Vagina (tissue), 2 donors: ENCODE measurements at places on chromosomes 6 and 20.

DNA sequence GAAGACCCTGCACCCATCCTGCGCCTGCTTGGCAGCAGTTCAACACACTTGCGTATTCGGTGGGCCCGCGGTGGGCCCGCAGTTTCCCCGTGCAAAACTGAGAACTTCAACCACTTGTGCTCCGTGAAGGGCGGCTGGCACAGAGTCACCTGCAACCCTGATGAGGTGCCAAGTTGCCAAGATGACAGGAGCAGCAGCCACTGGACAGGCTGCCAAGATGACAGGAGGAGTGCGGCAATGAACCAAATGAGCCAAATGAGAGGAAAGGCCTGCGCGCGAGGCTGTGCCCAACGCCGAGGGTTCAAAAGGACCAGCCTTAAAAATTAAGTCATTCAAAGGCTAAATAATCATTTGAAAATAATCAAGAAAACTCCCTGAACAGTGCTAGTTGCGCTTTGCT, 20.1 kb downstream of the DIDO1 start:
- no peaks in the 10 kb centered on the region for H3K4me1 ChIP-seq
- H3K27ac ChIP-seq, result no peak overlapping the region
- no peaks in the 10 kb centered on the region for H3K27me3 ChIP-seq
- no peak for DNase-seq
- H3K4me3 ChIP-seq, result no peak overlapping the region

DNA sequence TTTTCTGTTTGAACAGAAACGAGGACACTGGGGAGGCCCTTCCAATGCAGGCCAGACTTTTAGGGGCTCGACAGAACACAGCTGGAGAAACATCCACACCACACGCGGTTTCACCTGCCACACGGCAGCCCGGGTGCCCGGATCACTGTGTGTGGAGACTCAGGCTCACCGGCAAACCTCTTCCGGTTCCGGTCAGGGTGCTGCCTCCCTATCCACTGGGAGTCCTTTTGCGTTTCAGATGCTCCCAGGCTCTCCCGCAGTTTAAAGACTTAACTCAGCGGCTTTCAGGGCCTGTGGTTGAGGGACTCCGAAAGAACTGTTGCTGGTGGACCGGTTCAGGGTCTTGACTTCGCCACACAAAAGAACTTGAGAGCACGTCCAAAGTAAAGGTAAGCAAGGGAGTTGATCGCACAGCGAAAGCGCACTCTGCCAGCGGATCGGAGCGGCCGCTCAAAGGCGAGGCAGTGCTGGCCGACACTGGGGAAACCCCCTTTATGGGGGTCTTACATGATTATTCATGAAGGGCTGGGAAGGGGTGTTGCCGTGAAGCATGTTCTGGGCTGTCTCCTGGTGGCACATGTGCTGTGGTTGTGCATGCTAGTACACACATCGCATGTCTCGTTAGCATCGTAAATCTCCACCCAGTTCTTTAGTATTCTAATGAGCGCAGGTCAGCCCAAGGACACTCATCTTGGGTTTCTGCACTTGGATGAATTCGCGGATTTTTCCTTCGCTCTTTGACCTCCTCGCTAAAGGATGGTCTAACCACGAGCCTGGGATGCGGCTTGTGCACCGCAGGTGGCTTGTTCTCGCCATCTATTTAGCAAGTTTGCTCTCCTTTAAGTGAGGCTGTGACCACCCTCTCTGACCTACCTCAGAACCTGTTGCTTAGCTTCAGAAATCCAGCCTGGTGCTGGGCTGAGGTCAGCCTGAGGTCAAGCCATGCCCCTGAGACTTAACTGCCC, 180.3 kb downstream of the CDH26 start:
- H3K27ac ChIP-seq, result no peak overlapping the region
- H3K36me3 ChIP-seq, result no peaks in the 10 kb centered on the region
- H3K4me1 ChIP-seq, result no peaks in the 10 kb centered on the region
- no peak for DNase-seq
- H3K4me3 ChIP-seq, result no peak overlapping the region

GRCh38 chr6:34595332-34596184, 39.4 kb upstream of the SPDEF start:
- H3K4me3 ChIP-seq, result no peak overlapping the region
- H3K4me1 ChIP-seq, result peaks cover 57% of the 10 kb centered on the region
- DNase-seq, result no peak
- H3K27me3 ChIP-seq, result no peaks in the 10 kb centered on the region
- no peak overlapping the region for H3K27ac ChIP-seq

- peaks cover 45% of the 10 kb centered on the region for H3K4me1 ChIP-seq
- H3K4me3 ChIP-seq, result no peak overlapping the region
- no peaks in the 10 kb centered on the region for H3K36me3 ChIP-seq
- H3K27ac ChIP-seq, result no peak overlapping the region
Measured at GRCh38 chr6:35370124-35370741, 27.9 kb downstream of the PPARD start.

DNA sequence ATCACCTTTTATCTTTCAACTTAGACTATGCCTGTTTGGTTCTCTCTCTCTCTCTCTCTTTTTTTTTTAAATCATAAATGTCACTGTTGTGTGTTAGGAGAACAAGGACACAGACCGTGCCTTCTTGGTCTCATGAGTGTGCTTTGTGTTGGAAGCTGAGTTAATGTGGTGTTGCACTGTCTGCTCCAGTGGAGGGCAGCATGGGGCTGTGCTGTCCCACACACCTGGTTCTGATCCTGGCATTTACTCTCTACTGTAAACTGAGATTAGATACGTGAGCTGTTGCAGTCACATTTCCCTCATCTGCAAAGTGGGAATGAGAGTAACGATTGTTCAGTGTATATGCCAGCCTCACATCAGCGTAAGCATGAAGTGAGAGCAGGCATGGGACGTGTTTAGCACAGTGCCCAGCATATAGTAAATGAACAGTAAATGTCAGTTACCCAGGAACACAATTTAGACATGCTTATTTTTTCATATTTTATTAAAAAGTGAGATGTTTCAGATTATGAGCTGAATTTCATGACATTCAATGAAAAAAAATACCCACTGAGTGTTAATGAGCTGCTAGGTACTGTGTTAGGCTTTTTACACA, 161.1 kb downstream of the FARS2 start:
- no peak overlapping the region for H3K4me3 ChIP-seq
- H3K27ac ChIP-seq, result no peak overlapping the region
- no peaks in the 10 kb centered on the region for H3K27me3 ChIP-seq
- H3K4me1 ChIP-seq, result no peaks in the 10 kb centered on the region

- H3K27me3 ChIP-seq, result no peaks in the 10 kb centered on the region
- no peak overlapping the region for H3K27ac ChIP-seq
- no peak for DNase-seq
- H3K36me3 ChIP-seq, result no peaks in the 10 kb centered on the region
- peaks cover 3% of the 10 kb centered on the region for H3K4me1 ChIP-seq
- H3K4me3 ChIP-seq, result no peak overlapping the region
Measured at GRCh38 chr6:41022294-41022693, 16.7 kb downstream of the UNC5CL start.

DNA sequence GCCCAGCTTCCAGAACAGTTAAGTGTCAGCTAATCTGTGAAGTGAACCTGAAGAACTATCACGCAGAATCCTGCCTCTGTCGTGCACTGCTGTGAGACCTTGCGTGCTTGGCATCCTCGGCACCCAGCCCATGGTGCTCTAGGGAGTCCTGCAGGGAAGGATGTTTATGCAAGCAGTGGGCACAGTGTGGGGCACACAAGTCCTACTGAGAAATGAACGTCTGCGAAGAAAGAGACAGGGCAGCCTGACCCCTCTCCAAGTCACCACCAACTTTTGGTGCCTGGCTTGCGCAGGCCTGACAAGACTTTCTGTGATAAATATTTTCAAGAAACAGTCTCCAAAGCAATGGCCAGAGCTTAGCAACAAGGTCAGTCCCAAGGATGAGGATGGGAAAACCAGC, 68.0 kb downstream of the MYH7B start:
- H3K27me3 ChIP-seq, result no peaks in the 10 kb centered on the region
- DNase-seq, result no peak
- peaks cover 18% of the 10 kb centered on the region for H3K36me3 ChIP-seq
- H3K4me3 ChIP-seq, result no peak overlapping the region
- H3K27ac ChIP-seq, result no peak overlapping the region
